ENCODE measurements at places on chromosomes 7 and 10.
A peak's percentile ranks its signal among the peaks of the same experiment; 100 is the strongest.

DNA sequence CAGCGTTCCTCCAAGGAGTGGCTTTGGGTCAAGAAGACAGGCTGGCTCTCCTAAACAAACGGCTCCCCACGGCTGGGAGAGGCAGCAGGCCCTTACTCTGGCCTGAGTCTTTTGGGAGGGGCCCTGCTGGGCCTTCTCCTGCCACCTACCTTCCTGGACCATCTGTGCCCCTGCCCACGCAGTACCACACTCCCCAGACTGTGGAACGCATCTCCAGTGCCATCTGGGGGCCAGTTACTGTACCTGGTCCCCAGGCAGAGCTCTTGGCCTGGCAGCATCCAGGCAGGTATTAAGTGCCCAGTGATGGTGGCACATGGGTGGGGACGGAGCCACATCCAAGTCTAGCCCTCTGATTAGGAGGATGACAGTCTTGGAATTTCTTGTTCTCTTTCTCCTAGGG lies 14.4 kb downstream of the ALKBH4 start:
- peak; percentile 59 for DNase-seq

- no peak for DNase-seq
Measured at GRCh38 chr7:83267141-83267631, 104.5 kb upstream of the PCLO start.

- DNase-seq = peak; percentile 69
Measured at GRCh38 chr7:148940702-148941597, 56.9 kb upstream of the EZH2 start.

DNA sequence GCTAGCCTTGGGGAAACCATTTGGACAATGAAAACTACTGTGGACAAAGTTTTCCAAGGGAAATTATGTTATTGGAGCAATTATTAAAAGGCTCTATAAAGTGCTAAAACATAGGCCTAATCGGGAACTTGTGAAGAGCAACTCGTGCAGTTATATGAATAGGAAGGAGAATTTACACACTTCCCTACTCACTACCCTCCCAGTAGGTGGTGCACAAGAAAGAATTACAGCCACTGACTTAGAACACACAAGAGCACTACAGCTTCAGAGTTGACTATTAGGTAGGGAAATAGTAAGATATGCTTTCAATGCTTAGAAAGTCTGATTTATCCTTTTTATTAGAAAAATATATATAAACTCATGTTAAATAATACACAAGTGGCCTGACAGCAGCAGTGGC lies 47.2 kb downstream of the GSAP start:
- DNase-seq = no peak

DNA sequence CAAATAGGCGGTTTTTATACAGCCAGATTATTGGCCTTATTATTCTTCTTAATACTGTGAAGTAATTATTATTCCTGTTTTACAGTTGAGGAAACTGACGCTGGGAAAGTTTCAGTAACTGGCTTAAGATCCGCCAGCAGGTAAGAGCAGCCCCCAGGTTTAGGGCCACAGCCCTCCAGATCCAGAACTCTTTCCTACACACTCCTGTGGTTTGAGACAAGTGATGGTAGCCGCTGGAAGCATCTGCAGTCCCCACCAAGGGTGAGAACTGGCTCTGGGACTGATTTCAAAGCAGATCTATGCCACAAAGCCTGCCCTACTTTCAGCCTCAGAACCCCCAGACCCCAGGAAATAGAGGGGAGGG lies 3.0 kb upstream of the UNC5B start:
- no peak for DNase-seq

GRCh38 chr7:111470998-111471397 lies 91.3 kb downstream of the IMMP2L start:
- DNase-seq = no peak

- no peak for DNase-seq
Measured at GRCh38 chr10:98344589-98345038, 70.4 kb downstream of the PYROXD2 start.

GRCh38 chr7:6654842-6655610 lies 17.9 kb downstream of the ZNF316 start:
- DNase-seq = no peak

- no peak for DNase-seq
Measured at GRCh38 chr7:35487841-35488240, 207.1 kb downstream of the HERPUD2 start.

DNA sequence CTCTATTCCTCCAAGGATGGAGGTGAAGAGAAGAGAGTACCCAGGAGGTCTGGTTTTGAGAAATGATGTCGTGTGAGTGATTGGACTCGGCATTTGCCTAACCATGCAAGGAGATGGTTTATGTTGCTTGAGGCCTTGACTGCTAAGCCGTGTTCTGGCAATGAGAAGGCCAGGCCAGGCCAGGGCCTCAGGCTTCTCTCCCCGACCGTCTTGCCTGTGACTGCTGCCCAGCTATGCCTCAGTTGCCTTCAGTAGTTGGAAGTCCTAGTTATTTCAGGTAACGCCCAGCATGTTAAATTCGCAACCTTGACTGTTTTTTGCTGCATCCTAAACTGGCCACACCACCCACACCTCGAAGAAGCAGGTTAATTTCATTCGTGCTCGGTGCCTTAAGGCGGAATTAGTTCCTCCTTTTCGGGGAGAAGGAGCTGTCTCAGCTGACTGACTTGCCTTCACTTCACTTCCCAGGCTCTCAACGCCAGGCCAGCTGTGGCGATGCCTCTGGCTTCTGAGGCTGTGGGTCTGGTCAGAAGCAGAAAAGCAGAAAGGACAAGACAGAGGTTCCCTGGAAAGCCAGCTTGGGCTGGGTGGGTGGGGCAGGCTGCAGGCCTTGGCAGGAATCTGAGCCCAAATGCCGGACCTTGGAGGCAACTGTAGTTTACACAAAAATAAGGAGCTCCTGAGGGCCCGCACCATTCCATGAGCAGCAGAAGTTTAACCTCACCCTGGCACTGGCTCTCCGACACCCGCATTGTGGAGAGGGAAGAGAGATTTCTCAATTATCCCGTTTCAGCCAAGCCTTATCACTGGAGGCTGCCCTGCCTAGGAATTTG lies 61.9 kb upstream of the SAMD8 start:
- no peak for DNase-seq

GRCh38 chr10:60376221-60377041 lies 13.2 kb downstream of the ANK3 start:
- DNase-seq = no peak

DNA sequence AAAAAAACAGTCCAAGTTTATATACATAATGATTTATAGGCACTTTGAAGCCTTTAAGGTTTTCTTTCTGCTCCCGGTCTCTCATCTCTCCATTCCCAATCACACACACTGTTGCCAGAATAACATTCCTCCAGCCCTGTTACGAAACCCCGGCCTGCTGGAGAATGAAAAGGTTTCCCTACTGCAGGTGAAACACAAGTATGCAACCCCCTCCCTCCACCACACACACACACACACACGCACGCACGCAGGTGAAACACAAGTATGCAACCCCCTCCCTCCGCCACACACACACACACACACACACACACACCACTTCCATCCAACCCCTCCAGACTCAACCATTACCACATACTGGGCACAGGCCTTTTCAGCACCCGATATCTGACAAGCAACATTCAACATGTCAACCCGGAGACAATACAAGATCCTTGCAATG lies 87.5 kb downstream of the PARD3 start:
- DNase-seq = no peak

- DNase-seq = no peak
Measured at GRCh38 chr10:97186911-97187310, 1.2 kb upstream of the SLIT1 start.

- no peak for DNase-seq
Measured at GRCh38 chr7:155293721-155294510, 3.8 kb upstream of the INSIG1 start.

DNA sequence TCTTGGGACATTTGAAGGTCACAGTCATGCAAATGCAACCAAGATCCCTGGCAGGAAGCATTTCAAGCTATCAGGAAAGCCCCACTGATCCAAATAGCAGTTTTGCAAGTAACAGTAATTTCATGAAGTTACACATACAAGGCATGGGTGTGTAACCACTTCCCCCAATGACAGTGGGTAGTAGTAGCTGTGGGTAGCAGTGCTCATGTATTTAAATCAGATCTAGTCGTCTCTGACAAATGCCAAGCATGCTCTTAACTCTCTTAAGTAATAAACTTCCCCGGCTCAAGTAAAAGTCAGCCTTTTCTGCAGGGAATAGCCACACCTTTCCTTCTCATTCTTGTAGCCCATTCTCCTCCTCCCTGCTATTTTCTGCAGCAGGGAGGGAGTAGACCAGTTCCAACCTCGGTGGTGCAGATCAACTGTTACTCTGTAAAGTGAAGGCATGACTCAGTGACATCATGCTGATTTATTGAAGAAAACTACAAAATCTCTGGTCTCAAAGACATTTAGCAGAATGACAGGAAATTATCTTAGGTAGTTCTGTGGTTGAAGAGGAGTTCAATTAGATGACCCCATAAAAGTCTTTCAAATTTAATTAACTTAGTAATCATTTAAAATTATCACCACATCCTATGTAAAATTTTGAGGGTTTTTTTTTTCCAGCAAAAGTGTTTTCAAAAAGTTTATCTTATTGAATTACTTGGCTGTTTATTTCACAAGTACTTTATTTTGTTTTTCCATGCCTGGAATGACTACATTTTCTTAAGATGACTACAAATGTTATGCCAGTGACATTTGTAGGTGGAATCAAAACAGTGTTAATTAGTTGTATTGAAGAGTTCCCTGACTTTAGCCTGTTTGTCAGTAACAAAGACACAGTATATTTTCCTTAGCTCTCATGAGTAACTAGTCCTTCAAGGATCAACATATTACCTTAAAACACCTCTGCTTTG lies 568.3 kb downstream of the INHBA start:
- DNase-seq = no peak

DNA sequence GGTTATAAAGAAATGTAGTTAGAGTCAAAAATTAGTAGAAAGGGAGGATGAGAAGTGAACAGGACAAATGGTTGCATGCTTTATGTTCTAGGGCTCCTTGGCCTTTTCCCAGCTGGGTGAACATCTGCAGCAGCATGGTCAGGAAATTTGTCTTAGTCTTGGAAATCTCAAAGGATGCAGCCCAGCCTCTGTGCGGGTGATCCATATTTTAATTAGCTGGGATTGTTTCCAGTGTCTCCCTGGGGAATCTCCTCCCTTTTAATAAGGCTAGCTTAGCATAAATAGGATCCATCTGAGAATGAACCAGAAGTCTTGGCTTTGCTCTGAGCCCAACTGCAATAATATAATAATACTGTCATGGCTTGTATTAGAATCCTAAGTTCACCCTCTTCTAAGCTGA lies 198.3 kb downstream of the PRKG1 start:
- no peak for DNase-seq

- DNase-seq = no peak
Measured at GRCh38 chr7:158432369-158433341, 155.0 kb downstream of the PTPRN2 start.

DNA sequence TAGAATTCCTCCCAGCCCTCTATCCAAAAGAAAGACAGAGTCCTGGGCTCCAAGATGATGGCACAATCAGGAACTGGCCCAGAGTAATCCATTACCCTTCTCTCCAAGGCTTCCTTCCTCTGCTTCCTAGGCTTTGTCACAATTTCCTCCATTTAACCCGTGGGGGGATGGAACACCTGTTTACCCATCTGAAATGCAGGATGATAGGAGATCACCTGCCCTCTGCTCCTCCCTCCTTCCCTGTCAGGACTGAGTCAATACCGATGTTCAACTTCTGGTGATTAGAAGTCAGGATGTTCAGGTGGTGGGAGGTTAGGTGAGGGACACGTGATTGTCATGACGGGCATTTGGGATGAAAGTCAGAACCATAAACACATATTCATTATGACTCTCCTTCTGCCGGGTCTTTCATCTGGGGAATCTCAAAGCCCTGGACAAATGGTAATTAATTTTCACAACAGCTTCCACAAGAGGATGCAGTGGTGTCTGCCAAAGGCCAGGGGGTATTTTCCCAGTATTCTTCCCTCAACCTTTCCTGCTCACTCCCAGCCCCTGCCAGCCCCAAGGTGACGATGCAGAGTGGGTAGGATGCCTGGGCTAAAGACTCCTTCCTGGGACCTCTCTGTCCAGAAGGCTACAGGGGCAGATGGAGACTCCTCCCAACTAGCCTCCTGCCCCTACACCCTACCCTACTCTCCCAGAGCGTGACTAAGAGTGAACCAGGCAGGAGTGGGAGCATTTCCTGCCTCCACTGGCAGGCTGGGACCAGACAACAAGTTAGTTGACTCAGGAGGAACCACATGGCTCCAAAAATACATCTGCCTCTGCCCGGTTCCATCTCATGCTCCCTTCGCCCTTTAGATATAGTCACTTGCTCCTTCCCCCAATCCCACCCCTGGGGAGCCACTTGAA lies 27.9 kb downstream of the DUSP5 start:
- no peak for DNase-seq

GRCh38 chr10:96025566-96025965 lies 17.8 kb upstream of the CCNJ start:
- DNase-seq = peak; percentile 16

DNA sequence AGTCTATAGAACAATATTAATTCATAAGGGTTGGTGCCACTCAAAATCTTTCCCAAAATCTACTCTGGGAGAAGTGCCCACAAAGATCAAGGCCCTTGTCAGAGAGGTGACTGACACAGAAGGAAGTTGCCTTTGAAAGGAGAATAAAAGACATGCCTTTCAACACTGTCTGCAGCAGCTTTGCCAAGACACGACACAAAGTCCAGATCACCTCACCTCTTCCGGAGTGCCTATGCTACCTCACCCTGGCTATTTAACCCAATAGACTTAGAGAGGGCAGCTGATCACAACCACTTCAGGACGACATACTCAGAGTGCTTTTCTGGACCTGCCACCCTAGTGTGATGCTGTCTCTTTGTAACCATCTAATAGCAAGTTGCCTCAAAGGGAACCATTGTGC lies 49.0 kb upstream of the YAE1 start:
- no peak for DNase-seq

DNA sequence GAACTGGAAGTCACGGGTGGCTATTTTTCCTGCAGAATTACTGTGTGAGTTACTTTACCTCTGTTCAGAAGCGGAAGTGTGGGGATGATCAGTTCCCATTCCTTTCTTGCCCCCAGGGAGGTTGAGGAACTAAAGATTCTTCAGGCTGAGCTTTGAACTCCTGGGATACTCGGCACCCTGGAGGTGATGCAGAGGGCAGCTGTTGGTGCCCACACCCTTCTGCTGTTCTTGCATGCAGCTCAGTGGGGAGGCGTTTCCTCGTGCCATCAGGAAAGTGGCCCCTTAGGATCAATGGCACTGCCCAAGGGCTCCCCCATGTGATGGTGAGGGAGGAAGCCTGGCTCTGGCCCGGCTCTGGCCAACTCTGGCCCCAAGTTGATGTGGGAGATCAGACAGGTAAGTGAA lies 44.7 kb upstream of the MXI1 start:
- no peak for DNase-seq

GRCh38 chr10:60434418-60435046 lies 44.9 kb upstream of the ANK3 start:
- DNase-seq = no peak

GRCh38 chr7:30139836-30140384 lies 5.1 kb downstream of the MTURN start:
- DNase-seq = no peak

All from CD4-positive, alpha-beta T cell treated with Interleukin-15 for 1 hour (primary cell).